Stimulated activated CD4-positive, alpha-beta T cell treated with anti-CD3 and anti-CD28 coated beads, Interleukin-15, amount 100 ng/mL, for 48 hours (primary cell): ENCODE measurements at places on chromosomes 2 and 18.

- DNase-seq, result no peak
Observed at GRCh38 chr2:106642679-106643078, 155.5 kb downstream of the CD8B2 start.

- DNase-seq, result no peak
Observed at GRCh38 chr2:238104226-238104690, 4.1 kb downstream of the ESPNL start.

DNA sequence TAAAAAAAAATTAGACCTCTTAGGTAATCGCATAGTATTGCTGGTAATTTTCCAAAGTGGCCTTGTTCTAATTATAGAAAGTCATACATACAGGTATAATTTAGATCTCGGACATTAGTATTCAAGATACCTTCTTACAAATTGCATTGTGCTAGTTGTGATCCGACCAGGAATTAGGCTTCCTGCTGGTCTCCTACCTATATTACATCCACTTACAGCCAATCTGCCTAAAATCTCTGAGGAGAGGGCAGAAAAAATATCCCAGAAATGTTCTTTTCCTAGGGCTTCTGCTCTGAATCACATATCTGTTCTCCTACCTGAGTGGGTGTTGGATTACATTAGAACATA, 314.7 kb upstream of the GULP1 start:
- DNase-seq, result no peak

DNA sequence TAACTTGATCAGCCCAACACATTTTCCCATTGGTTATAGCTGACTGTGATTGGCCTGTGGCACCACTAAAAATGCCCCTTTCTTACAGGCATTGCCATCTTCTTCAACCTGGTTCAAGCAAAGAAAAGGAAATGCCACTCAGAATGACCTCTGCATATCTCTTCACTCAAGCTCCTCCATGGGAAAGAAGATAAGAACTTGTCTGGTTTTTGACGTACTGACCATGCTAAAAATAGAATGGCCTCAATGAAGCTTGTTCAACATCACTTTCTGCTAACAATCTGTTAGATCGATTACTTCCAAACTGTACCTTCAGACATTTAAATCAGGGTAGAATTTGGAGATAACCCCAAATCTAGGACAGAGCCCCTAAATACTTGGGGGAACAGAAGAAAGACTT, 109.5 kb downstream of the CABYR start:
- no peak for DNase-seq

DNA sequence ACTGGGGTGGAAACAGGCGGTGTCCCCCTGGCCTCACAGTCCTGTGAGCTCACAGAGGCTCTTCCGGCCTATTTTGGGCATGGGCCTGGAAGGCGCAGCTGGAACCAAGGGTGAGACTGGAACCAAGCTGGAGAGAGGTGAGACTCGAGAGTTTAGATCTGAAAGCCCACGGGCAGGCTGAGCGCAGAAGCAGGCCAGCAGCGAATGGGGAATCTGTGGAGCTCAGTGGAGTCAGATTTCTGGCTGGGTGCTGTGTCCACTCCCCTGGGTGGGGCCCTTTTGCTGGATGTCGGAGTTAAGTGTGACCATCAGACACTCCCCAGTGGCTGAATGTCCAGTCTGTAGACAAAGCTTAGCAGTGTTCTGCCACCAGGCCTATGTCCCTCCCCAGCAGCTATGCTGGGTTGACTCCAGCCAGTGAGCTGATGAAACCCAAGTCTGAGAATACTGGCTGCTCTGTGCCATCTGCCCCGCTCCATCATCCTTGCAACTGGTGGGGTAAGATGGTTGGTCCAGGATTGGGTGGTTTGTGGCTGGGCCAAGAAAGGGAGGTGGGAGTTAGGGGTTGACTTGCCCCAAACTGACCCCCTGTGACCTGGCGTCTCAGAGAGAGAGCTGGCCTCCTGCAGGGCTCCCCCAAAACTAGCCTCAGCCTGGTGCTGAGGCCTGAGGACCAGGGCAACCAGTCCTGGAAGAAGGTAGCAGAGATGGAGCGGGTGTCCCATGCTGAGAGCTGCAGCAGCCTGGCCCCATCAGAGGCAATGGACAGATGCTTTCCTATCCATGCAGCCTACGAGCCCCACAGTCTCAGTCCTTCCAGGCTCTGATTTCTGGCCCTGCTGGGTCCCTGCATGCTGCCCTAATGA, 34.4 kb downstream of the CYP26B1 start:
- DNase-seq, result no peak

GRCh38 chr2:1881998-1882397, 137.7 kb upstream of the PXDN start:
- DNase-seq, result no peak

DNA sequence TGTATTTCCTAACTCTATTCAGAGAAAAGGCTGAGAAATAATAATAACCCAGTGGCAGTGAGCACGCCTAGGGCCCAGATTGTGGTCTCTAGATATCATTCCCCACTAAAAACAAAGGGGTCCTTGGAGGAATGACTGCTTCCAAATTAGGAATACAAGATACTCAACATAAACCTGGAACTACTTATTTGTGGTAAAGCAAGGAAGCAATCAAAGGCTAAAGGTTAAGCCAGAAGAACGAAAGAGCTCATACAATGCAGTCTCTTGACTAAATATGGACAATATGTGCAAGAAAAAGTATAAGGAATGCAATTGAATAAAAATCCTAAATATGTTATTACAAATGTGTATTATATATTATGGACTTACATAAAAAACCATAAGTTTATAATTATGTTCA, 253.5 kb upstream of the NRP2 start:
- DNase-seq, result no peak

GRCh38 chr2:55786280-55786679, 92.6 kb upstream of the PNPT1 start:
- no peak for DNase-seq

- no peak for DNase-seq
Observed at GRCh38 chr2:120398051-120398995, 52.4 kb downstream of the INHBB start.

- no peak for DNase-seq
Observed at GRCh38 chr18:39840856-39841481, 2114.1 kb upstream of the PIK3C3 start.

DNA sequence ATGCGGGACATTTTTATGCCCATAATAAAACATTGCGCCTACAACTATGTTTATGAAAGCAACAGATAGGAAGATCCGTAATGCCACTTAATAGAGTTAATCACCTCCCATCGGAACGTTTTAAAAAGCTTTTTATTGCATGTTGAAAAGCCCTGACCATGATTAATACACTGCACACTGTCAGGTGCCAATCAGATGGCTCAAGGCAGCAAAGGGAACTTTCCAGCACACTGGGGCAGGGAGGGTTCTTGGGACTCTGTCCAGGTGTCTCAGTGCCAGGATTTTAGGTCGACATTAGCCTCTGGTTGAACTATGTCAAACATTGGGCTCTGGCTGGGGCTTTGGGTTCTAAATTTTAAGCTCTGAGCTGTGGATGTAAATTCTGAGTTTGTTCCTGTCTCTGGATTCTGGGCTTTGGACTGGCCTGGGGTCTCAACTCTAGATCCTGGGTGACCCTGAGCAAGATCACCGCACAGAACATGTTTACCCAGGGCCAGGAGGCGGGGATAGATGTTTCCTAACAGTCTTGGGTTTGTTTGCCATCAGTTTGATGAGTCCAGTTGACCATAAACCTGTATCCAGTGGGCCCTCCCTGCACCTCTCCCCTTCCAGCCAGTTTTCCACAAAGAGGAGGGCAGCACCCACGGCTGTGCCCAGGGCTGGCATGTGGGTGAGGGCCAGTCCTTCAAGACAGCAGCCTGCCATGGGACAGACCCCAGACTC, 262.7 kb downstream of the ATAD2B start:
- no peak for DNase-seq

DNA sequence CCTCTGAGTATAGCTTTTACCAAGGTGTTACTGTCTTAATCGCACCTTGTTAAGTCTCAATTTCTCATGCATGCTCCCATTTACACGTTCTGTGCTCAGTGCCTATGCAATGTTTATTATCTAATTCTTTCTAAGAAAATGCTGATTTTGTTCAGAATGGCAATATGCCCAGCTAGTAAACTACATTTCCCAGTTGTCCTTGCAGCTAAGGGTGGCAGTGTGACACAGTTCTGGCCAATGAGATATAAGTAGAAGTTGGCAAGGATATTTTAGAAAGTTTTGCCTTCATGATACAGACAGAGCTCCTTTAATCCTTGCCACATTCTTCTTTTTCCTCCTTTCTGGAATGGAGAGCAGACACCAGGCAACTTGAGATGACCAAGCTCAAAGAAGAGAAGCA, 45.3 kb downstream of the POLE4 start:
- DNase-seq, result no peak

DNA sequence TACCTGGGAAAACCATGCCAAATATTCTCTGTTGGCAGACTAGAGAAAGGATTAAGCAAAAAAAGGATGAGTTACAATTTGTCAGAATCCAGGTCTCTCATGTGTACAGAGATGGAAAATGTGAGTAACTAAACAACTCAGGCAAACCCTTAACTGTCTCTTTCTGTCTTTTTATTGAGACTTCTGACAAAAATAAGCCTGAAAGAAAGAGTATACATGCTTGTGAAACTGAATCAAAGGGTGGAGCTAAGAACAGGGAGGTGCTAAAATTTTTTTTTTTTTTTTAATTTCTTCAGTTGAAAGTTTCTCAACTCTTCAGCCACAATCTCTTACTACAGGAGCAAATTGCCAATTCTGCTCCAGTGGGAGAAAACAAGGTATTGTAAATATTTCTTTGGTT, at the start of gene SERPINB10:
Gene SERPINB10 (plus strand): TSS at position 295 of the 400 bp plus-strand sequence. CDS start 7,553 bp downstream, outside the sequence.
- DNase-seq, result no peak

DNA sequence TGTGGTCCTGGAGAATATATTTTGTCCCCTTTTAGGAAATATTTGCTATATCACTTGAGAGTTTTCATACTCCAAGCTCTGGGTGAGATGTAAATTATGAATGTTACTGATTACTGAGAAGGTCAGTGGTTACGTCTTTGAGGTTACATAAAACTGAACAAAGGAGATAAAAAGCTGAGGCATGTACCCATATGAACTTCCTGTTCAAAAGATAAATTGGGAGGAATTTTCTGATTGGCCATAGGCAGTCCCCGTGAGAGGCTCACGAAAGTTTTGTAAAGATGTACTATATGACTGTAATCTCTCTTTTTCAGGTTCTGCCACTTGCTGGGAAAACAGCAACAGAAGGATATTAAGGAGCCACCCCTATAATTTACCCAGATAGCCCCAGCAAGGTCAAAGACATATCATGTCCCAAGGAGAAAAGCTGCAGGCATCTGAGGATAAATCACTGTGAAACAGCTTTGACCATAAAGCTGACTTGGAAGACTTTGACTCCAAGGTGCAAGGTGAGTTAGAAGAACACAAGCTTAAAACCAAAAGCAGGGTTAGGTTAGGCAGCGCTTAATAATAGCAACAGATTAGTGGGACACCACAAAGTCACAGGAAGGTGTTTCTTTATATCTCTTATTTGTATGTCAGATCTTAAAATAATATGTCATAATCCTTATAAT, 90.4 kb downstream of the OSBPL6 start:
- no peak for DNase-seq

DNA sequence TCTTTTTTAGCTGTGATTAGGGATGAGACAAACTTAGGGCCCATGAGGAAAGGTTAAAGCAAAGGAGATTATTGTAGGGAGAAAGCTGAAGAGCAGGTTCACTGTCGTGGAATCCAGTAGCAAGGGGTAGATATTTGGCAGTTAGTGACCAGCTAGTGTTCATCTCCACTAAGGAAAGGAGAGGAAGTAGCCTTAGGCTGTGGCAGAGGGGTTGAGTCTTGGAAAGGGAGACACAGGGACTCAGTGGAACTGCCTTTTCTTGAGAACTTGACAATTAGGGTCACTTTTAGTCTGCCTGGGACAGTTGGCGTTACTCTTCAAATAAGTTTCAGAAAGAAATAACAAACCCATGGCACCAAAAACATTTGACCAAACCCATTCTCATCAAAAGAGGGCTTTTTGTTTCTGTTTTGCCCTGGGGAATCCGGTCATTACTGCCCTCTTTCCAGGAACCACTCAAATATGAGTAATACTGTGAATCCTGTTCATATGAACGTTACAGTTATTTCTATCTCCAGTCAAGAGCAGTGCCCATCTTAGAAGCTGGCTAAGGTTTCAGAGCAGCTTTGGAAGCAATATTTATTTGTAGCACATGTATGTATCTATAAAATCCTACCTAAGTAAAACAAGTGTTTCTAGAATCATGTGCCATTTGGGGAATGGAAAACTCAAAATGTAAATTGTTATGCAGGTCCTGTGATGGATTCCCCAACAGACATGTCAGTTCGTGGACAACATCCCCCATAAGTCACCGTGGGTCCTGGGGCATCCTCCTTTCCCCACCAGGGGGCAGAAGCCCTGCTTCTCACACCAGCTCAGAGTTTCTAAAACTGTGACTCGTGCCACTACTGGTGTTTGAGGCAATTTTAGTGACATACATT, 77.3 kb upstream of the PHLPP1 start:
- DNase-seq, result peak; percentile 51

DNA sequence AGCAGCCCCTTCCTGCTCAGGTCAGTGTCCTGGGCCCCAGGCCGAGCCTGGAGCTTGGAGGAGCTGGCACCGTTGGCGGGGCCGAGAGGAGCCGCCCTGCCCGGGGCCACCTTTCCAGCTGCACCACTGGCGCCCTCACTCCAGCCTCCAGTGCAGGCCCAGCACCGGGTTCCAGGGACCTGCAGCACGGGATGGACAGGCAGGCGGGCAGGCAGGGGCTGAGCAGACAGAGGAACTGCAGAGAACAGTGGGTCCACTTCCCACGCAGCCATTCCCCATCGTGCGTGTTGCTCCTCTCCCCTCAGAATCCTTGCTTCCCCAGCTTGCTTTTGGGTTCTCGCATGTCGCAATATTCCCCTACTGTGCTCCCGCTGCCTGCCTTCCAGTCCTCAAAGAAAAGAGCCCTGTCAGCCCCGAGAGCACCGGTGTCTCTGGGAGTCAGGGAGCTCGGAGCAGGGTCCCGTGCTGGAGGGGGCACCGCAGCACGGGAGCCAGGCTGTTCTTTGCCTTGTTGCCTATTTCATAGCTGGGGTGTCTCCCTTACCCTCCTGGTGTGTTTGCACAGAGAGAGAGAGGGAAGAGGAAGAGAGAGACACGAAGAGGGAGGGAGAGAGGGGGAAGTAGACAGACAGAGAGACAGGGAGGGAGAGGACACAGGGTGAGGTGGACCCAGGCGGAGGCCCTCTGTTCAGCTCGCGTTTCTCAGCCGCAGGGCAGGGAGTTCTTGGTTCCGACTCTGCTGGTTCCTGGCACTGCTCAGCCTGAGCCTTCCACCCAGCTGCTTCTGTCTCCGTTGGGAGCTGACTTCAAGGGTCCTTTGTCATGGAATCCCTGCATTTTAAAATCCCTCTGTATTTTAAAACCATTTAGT, 126.0 kb downstream of the MBP start:
- no peak for DNase-seq

- DNase-seq, result no peak
Observed at GRCh38 chr2:239482778-239483712, 82.2 kb upstream of the HDAC4 start.

DNA sequence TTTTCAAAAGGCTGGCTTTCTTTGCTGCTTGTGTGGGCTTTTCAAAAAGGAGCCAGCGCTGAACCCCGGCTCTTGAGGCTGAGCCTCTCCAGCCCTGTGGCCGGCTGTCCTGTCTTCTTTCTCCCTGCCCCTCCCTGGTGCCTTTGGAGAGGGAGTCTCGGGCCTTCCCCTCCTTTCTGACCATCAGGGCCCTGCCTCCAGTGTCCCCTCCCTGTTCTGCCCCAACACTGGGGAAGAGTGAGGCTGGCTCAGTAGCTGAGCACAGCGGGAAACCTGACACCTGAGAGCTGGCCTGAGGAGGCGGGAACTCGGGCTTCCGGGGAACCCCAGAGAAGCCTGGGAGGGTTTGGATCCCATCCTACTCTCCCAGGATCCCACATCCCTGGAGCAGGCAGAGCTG, 232.1 kb downstream of the LOXHD1 start:
- DNase-seq, result no peak
